Umbilical cord (tissue), 2 donors: ENCODE measurements at places on chromosomes 7 and 10. TPM values are rescaled to one million over a fixed set of nuclear protein-coding genes. Genes with fewer than 3 reads are reported as not detected.

ABCB1 gene
- 8.7 TPM for total RNA-seq

DOCK4 gene
- 7.7 TPM for total RNA-seq

SLC26A5 gene
- total RNA-seq: not detected

SPDYE6 gene
- not detected for total RNA-seq

LGI1 gene
- 9.4 TPM for total RNA-seq

DRGX gene
- 0.48 TPM for total RNA-seq

WIPF3 gene
- total RNA-seq: 7.5 TPM
